ENCODE measurements at places on chromosomes 6 and 20. TPM values are rescaled to one million over a fixed set of nuclear protein-coding genes. Genes with fewer than 3 reads are reported as not detected.

- peak; percentile 8 for DNase-seq
Measured at GRCh38 chr20:23449421-23449820, 3.3 kb downstream of the CST11 start.

- DNase-seq, result no peak
Measured at GRCh38 chr6:4714961-4715501, 61.2 kb upstream of the CDYL start.

DNA sequence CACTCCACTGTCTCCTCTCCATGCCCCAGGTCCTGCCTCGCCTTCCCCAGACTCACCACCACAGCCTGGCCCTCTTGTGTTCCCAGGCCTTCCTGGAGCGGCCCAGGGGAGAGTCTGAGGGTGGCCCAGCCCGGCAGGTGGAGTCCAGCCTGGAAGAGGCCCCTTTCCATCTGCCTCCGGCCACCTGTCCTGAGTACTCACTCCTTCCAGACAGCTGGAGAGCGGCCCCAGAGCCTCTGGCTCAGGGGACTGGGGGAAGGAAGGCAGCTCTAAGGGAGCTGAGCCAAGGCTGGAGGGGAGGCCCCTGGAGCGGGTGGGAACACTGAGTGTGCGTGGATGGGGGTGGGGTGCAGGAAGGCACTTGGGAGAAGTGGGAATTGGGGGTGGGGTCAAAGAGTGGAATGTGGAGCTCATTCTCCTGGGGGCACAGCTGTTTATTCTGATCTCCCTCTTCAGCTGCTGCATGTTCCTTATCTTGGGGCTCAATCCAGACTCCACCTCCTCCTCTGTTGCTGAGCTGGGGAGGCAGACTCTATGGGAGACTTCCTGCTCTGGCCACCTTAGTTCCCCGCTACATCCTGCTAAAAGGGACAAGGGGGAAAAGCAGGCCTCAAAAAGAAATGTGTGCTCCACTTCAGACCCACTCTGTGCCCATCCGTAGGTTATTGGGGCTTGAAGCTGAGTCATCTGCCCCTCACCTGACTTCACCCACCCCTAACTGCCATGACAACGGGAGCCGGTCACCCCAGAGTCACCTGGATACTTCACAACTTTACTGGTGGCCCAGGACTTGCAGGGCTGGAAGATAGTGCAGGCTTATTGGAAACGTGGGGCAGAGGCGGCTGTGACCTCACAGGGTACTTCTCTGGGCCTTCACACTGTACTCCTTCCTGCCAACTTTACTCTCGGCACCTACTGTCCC lies 19.5 kb upstream of the TAF8 start:
- peak; percentile 70 for DNase-seq

DNA sequence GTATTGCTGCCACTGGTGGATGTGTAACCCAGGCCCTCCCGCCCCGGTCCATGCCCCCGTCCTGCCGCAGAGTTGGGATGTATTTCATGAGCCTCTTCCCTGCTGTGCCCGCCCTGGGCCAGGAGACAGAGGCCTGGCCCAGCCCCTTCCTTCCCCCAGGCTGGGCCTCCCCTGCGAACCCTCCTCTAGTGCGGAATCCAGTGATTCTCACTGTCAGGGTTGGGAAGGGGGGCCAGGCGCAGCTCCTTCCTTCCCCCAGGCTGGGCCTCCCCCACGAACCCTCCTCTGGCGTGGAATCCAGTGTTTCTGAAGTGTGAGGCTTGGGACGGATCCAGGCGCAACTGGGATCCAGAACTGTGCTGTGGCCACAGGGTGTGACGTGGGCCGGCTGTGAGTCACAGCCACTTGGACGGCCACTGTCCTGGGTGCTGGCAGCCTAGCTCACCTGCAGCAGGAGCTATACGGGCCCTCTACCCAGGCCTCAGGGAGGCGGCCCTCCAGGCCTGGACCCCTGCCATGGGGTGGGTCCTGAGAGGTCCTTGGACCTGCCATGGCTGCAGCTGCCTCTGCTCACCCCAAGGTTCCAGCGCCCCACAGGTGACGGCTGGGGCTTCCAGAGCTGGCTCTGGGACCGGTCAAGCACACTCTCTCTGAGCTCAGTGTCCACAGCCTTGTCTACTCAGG lies 28.3 kb downstream of the COL20A1 start:
- no peak for DNase-seq

ADA gene
- 43.4 TPM for total RNA-seq

PDE7B gene
- total RNA-seq, result 4.2 TPM

- no peak for DNase-seq
Measured at GRCh38 chr6:77880501-77880900, 227.7 kb downstream of the MEI4 start.

- no peak for DNase-seq
Measured at GRCh38 chr6:125821825-125822281, 31.1 kb downstream of the NCOA7 start.

DNA sequence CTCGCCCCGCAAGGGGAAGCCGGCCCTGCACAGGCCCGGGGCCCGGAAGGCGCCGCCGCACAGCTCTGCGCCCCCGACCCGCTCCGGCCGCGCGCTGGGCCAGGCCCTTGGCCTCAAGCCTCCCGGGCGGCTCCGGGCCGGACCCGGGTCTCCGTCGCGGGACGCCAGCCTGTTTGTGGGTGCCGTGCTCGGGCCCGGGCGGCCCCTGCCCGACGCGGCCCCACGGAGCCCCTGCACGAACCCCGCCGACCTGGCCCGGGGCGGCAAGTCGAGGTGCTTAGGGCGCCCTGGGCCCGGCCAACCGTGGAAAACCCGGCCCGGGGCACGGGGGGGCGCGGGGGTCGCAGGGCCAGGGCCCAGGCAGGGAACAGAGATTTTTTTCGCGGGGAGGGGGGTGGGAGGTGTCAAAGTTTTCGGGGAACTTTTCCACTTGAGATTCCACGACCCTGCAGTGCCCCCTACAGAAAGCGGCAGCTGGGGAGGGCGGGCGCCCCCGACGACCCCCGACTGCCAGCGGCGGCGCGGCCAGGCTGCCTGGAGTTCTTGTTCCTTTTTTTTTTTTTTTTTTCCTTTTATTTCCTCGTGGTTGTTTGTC lies 805 bp upstream of the STX16 start:
- DNase-seq, result peak; percentile 59

DNA sequence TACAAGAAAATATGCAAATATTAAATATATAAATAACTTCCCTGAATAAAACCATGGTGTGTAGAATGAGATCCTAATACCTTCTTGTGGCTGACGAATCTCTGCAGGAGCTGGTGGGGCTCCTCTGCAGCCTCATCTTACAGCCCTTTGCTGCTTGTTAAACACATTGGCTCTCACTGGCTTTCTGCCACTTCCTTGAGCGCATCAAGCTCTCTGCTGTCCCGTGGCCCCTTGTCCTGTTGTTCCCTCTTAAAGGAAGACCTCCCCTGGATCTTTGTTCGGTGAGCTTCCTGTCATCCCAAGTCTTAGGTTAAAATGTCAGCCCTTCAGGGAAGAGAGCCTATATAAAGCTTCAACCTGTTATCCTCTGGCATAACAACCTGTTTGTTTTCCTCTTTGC lies 519.6 kb downstream of the DOK5 start:
- DNase-seq, result no peak

DNA sequence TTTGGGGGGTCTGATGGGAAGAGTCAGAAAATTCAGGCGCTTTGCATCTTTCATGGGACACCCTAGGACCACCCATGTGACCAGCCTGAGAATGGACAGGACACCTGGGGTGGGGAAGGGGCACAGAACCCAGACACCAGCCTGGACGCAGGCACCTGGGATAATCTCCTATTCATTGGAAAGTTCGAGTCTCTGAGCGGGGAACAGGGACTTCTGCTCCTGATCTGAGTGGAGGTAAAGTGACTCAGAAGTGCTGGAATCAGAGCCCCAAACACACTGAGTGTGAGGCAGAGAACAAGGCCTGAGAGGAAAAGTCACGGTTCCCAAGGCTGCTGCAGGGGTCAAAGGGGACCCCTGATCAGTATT lies 1.4 kb downstream of the HLA-B start:
- no peak for DNase-seq

- DNase-seq, result no peak
Measured at GRCh38 chr6:104884867-104885517, 25.3 kb upstream of the HACE1 start.

GRCh38 chr6:170439366-170440361 lies 113.4 kb downstream of the PSMB1 start:
- no peak for DNase-seq

- DNase-seq, result no peak
Measured at GRCh38 chr6:117288083-117288715, 22.8 kb downstream of the VGLL2 start.

KIAA0408 gene
- total RNA-seq, result 6.6 TPM

VIP gene
- total RNA-seq, result not detected

SLC17A2 gene
- total RNA-seq, result not detected

- DNase-seq, result no peak
Measured at GRCh38 chr20:13745784-13746183, 38.9 kb downstream of the ESF1 start.

DNA sequence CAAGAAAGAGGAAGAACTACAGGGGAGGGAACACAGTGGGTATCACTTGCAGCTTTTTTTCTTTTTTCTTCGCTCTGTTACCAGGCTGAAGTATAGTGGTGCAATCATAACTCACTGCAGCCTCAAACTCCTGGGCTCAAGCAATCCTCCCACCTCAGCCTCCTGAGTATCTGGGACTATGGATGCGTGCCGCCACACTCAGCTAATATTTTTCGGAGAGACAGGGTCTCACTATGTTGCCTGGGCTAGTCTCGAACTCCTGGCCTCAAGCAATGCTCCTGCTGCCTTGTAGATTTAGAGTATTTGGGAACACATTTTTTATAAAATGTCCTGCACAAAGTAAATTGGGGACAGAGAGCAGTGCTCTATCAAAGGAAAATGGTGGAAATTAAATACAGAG lies 28.3 kb downstream of the PARD6B start:
- no peak for DNase-seq

DNA sequence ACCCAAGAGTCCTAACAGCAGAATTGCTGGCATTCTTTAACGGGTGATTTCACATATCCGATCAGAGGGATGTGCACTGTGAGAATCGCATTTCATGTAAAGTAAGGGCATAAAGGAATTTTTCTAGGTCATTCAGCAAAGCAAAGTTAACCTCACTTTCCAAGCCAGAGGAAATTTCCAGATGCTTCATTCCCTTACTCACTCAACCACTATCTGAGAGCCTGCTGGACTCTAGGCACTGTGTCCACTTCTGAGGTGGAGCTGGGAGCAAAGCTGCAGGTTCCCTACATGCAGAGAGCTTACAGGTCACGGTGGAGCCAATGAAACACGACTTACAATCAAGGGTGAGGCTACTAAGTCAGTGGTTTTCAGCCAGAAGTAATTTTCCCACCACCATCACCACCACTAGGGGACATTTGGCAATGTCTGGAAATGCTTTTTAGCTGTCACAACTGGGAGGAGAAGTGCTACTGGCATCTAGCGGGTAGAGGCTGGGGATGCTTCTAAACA lies 34.5 kb upstream of the TSHZ2 start:
- DNase-seq, result no peak

- DNase-seq, result no peak
Measured at GRCh38 chr6:108348655-108349349, 53.9 kb downstream of the AFG1L start.

PRL gene
- 0.19 TPM for total RNA-seq

GRCh38 chr20:14498772-14499171 lies 161.4 kb upstream of the FLRT3 start:
- no peak for DNase-seq

DNA sequence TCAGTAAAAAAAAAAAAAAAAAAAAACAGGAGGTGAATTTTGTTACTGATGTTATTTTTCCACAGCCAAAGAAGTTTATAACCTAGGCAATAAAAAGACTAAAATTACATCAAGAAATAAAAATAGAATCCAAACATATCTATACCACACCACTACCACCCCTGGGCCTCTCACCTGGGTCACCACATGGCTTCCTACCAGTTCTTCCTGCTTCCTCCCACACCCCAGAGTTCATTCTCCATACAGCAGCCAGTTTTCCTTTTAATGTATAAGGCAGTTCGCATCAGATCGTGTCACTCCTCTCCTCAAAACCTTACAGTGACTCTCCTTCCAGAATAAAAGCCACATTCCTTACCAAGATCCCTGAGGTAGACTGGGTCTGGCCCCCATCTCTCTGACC lies 23.9 kb downstream of the ROS1 start:
- DNase-seq, result no peak

DNA sequence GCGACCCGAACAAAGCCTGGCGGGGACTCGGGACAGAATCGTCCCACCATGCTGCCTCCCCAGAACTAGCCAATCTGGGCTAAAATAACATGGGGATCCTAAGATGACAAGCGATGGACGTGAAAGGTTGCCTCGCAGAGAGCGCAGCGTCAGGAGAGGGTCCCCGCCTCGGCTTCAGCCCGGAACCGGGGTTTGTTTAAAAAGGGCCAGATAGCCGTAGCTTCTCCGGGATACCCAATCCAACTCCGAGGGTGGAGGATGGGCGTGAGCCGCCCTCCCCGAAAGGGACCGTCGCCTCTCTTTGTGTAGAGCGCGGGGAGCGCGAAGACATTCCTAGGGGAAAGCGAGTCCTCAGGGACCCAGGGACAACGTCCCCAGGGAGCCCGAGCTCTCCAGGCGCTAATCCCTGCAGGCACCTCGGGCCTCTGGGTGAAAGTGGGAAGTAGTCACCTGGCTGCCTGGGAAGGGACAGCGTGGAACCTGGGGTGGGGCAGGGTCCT lies 643 bp downstream of the CD24 start:
- no peak for DNase-seq

PRR18 gene
- 0.07 TPM for total RNA-seq

- DNase-seq, result no peak
Measured at GRCh38 chr6:112437058-112437457, 89.9 kb downstream of the RFPL4B start.

ZBTB46 gene
- total RNA-seq, result 2.7 TPM

DNA sequence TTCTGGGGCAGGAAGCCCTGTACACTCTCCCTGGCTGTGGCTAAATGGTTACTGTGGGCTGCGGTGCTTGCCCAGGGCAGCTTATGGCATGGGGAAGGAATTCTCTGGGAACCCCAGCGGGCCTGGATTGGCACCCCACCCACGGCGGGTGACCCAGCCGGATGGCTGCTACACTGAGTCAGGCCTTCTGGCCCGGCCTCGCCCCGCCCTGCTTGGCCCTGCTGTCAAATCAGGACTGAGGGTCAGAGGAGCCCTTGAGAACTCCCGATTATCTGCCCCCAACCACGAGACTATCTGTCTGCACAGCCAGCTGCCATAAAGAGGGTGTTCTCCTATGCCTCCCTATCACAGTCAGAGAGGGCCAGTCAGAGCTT lies 7.3 kb upstream of the ITPR3 start:
- DNase-seq, result no peak

- no peak for DNase-seq
Measured at GRCh38 chr20:63028461-63028921, 21.7 kb upstream of the BHLHE23 start.

HLA-DRA gene
- total RNA-seq, result 9.2 TPM
